Left renal pelvis (tissue), 4 donors: ENCODE measurements at places on chromosomes 6 and 20.
A peak's percentile ranks its signal among the peaks of the same experiment; 100 is the strongest.

GRCh38 chr6:139977887-139978332 is 603.5 kb upstream of the CITED2 start:
- DNase-seq = no peak

DNA sequence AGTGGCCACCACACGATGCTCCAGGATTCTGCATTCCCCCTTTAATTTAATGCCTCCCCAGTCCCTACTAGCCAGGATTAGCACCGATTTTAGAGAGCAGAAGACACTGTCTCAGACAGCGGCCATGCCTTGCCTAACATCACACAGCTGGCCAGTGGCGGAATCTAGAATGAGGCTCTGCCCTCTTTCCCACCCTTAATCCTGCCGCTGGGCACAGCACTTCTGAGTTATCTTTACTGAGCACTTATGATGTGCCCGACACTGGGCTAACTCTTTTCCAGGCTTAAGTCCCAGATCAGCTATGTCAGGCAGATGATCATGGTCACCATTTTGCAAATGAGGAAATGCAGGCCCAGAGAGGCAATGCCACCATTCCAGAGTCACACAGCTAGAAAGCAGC is 5.6 kb upstream of the BPIFA2 start:
- no peak for DNase-seq

- no peak for DNase-seq
These were observed 19.5 kb downstream of the DUSP22 start for GRCh38 chr6:311679-312220.

- DNase-seq = no peak
These were observed 5.0 kb downstream of the MPC1 start for GRCh38 chr6:166377721-166378120.

DNA sequence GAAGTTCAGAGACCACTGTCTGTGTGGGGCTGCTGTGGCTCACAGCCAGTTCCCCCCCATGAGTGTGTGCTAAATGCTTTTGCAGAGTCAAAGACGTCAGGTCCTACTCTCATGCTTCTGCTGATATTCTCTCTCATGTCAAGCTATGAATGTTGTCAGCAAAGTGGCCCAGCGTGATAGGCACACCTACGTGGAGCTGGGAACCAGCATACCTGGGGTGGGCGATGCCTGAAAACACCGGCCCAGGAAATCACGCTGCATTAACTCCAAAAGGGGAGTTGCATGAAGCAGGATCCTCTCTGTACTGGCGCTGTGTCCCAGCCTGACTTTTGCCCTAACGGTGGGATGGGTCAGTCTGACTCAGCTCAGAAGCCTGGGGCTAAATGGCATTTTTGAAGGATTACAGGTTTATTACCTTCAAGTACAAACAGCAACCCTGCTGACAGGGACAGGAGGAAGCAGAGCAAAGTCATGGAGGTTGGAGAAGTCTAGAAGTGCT is 9.0 kb upstream of the MRPS10 start:
- DNase-seq = no peak

- DNase-seq = no peak
These were observed 499 bp downstream of the TTI1 start for GRCh38 chr20:38032585-38033329.

DNA sequence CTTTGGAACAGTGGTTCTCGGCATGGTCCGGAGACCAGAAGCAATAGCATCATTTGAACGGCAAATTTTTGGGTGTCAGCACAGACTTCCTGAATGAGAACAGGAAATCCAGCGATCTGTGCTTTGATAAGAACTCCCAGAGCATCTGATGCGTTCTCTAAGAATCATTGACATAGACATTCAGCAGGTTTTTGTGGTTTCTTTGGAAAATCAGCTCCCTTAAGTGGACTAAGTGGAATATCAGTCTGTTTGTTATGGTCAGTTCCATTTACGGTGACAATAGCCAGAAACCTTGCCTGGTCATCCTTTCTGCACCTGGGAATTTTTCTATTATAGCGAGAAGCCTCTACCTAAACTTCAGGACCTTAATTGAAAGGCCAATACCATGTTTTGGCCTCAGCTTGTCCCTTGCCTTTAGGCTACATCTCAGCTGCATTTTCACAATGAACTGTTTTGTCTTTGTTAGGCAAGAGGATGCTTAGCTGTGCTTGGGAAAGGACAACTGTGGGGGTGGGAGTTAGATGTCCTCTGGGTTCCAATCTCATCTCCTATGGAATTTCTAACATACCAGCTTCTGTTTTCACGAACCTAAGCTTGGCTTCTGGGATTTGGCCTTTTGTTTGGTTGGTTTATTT is 299.7 kb downstream of the CDKAL1 start:
- DNase-seq = no peak

GRCh38 chr6:83827050-83827449 is 26.1 kb upstream of the RIPPLY2 start:
- DNase-seq = no peak

- no peak for DNase-seq
These were observed 6.3 kb downstream of the SGK2 start for GRCh38 chr20:43564993-43565757.

GRCh38 chr20:61353261-61354000 is 101.4 kb downstream of the CDH4 start:
- no peak for DNase-seq

DNA sequence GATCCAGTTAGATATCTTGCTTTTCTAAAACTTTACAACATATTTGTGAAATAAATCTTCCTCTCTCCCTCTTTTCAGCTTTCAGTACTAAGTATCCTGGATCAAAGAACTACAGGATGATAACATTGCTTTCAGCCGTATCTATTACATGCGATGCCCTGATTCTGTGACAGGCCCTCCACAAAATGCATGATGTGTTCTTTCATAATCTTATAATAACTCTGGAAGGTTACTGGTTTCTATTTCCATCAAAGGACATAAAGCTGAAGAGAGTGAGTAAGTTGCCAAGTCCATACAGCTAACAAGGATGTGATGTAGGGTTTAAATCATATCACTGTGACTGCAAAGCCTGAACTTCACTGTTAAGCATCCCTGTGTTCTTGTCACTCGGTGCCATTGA is 62.9 kb upstream of the ADGRG6 start:
- DNase-seq = no peak

GRCh38 chr6:14008809-14009208 is 84.1 kb downstream of the RNF182 start:
- no peak for DNase-seq

DNA sequence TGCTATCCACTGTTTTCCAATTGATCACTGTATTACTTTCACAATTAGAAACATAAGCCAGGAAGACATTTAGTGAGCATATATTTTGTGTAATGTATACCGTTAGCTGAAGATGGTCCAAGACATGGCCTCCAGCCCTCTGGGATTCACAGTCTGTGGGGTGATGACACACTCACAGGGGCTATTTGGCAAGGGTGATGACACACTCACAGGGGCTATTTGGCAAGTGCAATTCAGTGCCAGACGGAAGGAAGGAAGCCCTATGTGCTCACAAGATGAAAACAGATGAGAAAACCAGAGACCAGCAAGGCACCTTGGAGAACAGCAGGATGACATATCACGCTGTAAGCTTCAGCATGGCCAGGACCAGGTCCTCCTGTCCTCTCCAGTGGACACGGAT is 183.7 kb downstream of the MBOAT1 start:
- DNase-seq = no peak

- DNase-seq = no peak
These were observed 32.7 kb upstream of the COL21A1 start for GRCh38 chr6:56280126-56280525.

- no peak for DNase-seq
These were observed 12.6 kb downstream of the ANKEF1 start for GRCh38 chr20:10047427-10047826.

DNA sequence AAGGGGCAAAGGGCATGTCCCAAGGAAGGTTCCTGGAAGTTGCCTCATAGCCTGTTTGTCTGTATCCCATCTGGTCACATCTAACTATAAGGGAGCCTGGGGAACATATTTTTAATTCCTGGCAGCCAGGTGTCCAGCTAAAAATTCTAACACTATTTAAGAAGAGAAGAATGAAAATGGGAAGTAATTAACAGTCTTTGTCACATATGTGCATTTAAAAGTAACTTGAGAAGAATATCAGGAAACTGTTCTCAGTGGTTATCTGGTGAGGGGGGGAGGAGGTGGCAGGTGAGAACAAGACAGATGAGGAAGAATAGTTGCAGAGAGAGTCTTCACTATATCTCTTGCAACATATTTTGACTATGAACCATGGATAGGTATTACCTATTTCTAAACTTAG is 75.5 kb upstream of the ELOVL5 start:
- DNase-seq = no peak

DNA sequence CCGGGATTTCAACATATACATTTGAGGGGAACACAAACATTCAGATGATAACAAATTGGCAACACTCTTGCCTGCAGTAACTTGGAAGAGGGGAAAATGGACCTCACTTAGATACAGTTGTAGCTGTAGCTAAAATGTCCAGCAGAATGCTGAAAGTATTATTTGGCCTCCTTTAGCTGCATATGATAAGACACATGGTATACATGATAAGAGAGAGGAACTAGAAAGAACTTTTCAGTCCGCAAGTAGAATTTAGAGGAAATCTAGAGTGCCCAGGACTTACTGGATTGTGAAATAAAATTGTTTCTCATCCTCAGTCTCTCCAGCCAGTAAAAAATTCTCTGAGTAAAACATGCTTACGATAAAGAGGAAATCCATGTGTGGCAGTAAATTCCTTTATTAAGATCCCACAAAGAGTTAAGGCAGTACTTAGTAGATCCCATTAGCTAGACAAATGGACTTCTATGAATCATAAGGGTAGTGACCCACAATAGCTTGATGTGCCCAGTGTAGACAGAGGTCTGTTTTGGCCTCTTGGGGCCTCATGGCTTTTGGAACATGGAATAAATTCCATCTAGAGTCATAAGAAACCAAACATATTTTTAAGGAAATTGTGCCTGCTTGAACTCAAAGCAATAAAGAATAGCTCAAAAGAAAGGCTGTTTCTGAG is 87.9 kb upstream of the RBM24 start:
- DNase-seq = no peak

DNA sequence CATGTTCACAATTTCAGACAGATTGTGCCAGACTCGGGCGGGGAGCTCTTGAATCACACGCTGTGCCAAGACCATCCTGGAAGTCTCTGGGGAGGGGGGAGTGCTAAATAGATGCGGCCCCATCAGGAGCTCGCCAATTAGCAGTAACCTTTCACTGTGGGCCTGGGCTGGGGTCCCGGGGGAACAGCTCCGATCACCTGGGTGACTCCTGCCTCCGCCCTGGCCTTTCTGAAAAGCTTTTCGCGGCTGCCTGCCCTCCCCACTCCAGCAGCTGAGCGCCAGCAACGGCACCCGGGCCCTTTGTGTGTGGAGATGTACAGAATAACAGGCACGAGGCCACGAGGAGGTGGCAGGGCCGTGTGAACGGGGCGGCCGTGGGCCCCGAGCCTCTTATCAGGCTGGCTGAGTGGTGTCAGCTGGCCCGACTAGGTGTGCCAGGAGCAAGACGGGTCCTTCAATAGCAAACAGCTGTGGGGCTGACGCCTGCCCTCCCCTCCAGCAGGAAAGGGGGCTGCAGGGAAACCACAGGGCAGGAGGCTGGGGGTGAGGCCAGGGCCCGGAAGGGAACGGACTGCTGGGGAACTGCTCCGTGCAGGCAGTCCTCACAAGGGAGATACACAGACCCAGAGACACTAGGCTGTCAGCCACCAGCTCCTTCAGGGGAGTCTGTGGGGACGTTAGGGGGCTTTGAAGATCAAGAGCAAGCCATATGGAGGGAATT is 56.8 kb downstream of the NOL4L start:
- no peak for DNase-seq

GRCh38 chr6:13261464-13261994 is 66.8 kb downstream of the TBC1D7 start:
- no peak for DNase-seq

GRCh38 chr6:148892247-148892646 is 145.4 kb downstream of the UST start:
- DNase-seq = no peak

DNA sequence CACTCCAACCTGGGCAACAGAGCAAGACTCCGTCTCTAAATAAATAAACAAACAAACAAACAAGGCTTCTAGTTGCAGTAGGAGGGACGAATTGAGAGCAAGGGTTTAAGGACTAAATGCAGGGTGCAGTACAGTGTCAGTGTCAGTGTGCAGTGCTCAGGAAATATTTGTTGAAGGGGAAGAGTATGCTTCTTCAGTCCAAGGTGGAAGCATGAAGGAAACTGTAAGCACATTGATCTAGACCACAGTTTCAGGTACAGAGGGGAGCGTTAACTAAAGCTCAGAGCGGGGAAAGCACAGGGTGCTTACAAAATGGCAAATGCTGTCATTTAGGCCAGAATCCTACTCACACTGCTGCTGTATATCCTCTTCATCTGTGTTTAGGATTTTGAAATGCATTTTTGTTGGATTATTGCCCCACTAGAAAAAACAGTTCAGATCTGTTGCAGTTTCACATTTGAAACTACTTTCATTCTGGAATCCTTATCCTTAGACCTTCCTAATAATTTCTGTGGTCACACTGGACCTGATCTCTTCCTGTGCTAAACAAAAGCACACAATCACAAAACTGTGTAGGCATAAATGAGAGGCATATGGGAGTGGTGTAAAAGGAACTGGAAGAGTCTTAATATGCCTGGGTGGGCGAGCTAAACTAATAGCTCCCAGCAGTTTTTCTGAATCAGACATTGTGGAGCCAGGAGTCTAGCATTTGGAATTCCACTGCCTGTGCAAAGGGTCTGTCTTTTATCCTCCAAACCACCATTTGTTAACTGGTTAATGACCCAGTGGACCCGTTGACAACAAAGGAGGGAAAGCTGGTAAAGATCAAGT is 41.4 kb downstream of the CBFA2T2 start:
- DNase-seq = peak; percentile 78

DNA sequence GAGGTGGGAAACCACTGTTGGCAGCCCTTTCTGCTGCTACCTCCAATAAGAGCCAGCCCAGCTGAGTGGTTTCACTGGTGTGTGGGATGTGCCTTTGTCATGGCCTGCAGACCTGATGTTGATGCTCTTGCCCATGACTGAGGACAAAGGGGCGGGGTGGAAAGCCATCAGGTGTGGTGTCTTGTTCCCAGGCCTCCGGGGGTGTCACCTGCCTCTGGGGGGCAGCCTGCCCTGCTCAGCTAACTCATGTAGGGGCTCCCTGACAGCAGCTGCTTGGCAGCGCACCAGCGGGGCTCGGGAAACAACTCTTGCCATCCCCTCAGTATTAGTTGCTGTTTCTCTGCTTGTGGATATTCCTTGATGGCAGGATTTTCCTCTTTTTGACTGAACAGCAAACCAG is 91.3 kb downstream of the LYRM2 start:
- DNase-seq = no peak

- DNase-seq = no peak
These were observed 503 bp upstream of the GPLD1 start for GRCh38 chr6:24489881-24490280.

GRCh38 chr6:16471222-16471909 is 233.0 kb downstream of the GMPR start:
- peak; percentile 14 for DNase-seq

- DNase-seq = no peak
These were observed 15.0 kb upstream of the GMPR start for GRCh38 chr6:16223362-16223761.
